Mesendoderm (in vitro differentiated cells): ENCODE measurements at places on chromosomes 7 and 10.

DNA sequence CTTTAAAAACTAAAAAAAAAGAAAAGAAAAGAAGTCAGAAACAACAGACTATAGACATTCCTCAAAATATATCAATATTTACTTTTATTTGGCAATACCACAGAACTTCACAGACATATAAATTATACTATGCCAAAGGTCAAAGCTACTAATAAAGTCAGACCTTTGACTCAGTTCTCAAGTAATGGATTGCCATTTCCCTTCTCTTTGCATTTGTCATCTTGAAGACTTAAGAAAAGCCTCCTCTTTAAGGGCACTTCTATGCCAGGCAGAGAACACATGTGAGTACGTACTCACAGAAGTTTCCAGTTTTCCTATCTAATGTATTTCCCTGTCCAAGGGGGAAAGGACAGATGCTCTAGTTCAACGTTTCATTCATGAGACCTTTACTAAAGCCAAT lies 37.6 kb downstream of the TNPO3 start:
- DNase-seq, result no peak

GRCh38 chr7:149715476-149715875 lies 57.9 kb downstream of the ZNF467 start:
- DNase-seq, result no peak

DNA sequence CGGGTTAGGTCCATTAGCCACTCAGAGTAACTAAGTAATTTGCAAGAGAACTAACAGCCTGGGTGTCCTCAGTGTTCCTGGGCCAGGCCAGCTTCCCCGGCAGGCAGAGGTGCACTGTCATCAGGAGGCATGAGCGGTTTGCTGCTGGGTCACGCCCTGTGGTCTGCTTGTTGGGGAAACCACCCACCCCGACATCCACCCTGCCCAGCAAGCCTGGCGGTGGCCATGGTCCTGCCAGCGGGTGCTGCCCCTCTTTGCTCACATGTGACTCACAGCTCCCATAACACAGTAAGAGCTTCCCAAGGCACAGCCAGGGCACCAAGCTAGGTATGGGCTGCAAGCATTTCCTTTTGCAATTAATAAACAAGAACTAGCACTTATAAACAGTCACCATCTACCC lies 75.9 kb downstream of the RGS10 start:
- no peak for DNase-seq

- DNase-seq, result no peak
Measured at GRCh38 chr10:128065881-128066534, 60.2 kb downstream of the MKI67 start.

- DNase-seq, result no peak
Measured at GRCh38 chr7:37174460-37174859, 274.2 kb downstream of the ELMO1 start.

DNA sequence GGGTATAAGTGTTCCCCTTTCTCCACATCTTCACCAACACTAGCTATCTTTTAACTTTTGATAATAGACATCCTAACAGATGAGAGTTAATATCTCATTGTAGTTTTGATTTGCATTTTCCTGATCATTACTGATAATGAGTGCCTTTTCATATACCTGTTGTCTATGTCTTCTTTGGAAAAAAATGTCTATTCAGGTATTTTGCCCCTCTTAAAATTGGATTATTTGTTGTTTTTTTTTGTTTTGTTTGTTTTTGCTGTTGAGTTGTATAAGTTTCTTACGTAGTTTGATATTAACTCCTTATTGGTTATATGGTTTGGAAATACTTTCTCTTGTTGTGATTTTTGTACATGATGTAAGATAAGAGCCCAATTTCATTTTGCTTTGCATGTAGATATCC lies 214.7 kb downstream of the MALRD1 start:
- no peak for DNase-seq

DNA sequence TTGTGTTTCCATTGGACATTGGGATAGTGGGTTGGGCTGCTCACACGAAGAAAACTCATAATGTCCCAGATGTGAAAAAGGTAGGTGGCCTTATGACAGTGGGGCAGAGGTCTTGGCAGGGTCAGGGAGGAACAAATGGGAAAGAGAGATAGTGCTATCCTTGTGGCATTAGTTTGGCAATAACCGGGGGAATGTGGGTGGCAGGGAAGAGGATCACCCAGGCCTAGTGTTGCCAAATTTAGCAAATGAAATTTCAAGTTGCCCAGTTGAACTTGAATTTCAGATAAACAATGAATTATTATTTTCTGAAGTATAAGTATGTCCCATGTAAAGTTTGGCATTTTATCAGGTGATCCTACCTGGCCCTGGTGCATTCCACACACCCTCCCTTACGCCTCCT lies 789 bp downstream of the PDE6C start:
- DNase-seq, result no peak

DNA sequence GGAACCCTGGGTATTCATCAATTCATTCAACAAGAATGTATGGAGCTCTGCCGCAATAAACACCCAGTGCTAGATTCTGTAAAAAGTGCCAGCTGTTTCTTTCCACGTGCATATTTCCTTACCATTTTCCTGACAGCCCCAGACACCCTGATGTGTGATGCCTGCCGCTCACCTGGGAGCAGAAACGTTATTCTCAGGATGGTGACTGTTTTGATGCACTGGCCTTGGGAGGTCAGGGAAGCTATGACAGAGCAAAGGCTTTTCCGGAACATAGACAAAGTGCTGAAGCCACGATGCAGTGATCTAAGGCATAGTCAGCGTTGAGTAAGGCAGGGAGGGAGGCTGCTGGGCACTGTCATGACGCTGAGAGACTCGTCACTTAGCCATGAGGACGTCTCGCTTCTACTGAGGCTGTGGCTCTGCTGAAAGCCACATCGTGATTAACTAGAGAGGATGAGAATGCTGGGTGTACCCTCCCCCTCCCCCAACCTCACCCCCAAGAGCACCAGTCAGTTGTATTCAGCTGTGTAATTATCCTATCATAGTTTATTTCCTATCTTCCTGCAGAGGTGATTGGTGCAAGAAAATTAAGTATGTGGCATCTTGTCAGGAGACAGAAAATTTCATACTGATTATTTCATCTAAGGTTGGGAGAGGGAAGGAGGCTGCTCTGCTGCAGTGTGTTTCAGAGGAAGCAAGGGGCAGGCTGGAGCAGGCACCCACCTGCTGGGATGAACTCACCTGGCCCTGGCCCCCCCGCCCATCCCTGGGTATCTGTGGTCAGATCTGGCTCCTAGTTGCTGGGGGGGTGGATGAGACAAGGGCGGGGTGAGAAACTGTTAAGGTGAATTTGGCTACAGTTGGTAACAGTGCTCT lies 48.8 kb upstream of the SMNDC1 start:
- peak; percentile 78 for DNase-seq

GRCh38 chr10:71966046-71967004 lies 2.1 kb downstream of the CHST3 start:
- DNase-seq, result peak; percentile 17
